ENCODE measurements at places on chromosomes 16 and 17. TPM values are rescaled to one million over a fixed set of nuclear protein-coding genes. Genes with fewer than 3 reads are reported as not detected.

TBC1D16 gene
- total RNA-seq = 16.4 TPM

CYGB gene
- total RNA-seq = 5.0 TPM

PDP2 gene
- 12.3 TPM for total RNA-seq

HS3ST4 gene
- not detected for total RNA-seq

KRT40 gene
- total RNA-seq = not detected

KRT20 gene
- 0.40 TPM for total RNA-seq

MEOX1 gene
- total RNA-seq = not detected

HYDIN gene
- 0.28 TPM for total RNA-seq

Data from left lobe of liver (tissue), 2 donors.